ENCODE measurements at places on chromosomes 1 and 21. TPM values are rescaled to one million over a fixed set of nuclear protein-coding genes. Genes with fewer than 3 reads are reported as not detected.
A peak's percentile ranks its signal among the peaks of the same experiment; 100 is the strongest.

DNA sequence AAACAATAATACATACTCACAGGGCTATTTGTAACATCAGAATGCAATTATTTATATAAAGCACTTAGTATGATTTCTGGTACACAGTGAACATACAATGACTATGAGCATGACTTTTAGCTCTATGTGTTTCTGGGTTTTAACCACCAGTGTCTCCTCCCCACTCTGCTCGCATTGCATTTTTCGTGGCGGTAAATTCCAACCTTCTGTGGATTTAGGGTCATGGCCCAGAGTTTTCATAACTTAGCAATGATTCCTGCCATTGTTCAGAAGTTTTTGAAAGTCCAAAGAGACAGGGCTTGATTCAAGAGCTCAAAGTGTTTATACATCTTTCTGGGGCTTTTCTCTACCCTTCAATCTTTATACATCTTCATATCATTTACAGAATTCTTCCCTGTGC, 191.3 kb downstream of the BACH1 start:
- no peak for DNase-seq

GRCh38 chr21:46150073-46150472, 5.3 kb downstream of the FTCD start:
- DNase-seq, result peak; percentile 17

- DNase-seq, result no peak
These were observed 249.9 kb downstream of the LRRIQ3 start for GRCh38 chr1:73948055-73948454.

- DNase-seq, result no peak
These were observed 25.0 kb downstream of the CD55 start for GRCh38 chr1:207346513-207346912.

DNA sequence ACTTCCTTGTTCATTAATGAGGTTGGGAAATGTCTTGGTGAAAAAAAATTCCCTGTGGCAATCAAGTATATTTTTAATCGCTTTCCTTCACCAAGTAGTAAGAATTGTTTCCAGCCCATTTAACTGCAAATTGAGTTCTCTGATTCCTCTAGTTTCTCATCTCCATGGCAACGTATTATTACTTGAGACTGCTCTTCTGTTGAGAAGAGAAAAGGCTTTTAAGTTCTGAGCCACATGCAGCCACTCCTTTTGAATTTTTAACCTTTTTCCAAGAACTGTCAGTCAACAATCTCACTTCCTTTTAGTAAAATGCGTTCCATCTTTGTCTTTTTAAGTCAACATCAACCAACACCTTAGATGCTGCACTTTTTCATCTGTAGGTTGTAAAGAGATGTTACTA, 75.7 kb upstream of the KIAA1614 start:
- no peak for DNase-seq

GRCh38 chr21:35401476-35401875, 352.4 kb upstream of the RUNX1 start:
- no peak for DNase-seq

DNA sequence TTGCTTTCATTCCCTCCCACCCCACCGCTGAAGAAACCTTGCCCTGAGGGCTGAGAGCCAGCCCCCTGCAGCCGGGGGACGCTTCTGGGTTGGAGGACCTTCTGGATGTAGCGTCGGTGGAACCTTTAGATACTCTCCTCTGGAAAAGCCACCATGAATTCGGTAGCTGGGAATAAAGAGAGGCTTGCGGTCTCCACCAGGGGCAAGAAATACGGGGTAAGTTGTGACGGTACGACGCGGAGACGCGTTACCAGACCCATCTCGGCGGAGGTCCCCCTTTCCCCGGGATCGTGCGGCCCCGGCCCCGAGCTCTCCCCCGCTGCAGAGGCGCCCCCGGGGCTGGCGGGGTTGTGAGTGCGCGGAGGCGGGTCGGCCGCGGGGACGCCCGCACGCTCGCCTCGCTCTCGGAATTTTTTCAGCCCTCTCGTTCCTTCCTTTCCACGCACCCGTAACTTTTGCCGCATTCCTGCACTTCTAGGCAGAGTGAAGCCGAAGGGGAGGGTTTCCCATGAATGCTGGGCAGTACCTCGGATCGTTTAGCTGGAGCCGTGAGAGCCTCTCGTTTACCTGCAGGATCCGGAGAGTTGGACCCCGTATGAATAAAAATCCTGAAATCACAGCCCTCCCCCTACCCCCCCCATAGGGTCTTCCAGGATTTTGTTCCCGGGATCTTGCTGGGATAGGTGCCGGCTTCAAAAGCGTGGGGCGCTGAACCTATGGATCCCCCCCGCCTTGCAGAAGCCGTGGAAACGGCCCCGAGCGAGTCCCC, 671 bp downstream of the KIF26B start:
- no peak for DNase-seq

- DNase-seq, result peak; percentile 63
These were observed 176.0 kb downstream of the CAMTA1 start for GRCh38 chr1:6961289-6961688.

- no peak for DNase-seq
These were observed 103.1 kb downstream of the ENAH start for GRCh38 chr1:225549821-225550220.

Gene DNALI1
- total RNA-seq, result 15.8 TPM

Gene G0S2
- total RNA-seq, result 56.6 TPM

Gene ELAPOR1
- total RNA-seq, result 18.6 TPM

Gene TMEM222
- total RNA-seq, result 43.9 TPM

Gene TCHH
- total RNA-seq, result 0.15 TPM

Gene CELA3B
- not detected for total RNA-seq

Gene PAX7
- not detected for total RNA-seq

Gene AGT
- total RNA-seq, result 2.6 TPM

Gene SLC6A9
- 10.5 TPM for total RNA-seq
